ENCODE measurements at places on chromosomes 2 and 18.

DNA sequence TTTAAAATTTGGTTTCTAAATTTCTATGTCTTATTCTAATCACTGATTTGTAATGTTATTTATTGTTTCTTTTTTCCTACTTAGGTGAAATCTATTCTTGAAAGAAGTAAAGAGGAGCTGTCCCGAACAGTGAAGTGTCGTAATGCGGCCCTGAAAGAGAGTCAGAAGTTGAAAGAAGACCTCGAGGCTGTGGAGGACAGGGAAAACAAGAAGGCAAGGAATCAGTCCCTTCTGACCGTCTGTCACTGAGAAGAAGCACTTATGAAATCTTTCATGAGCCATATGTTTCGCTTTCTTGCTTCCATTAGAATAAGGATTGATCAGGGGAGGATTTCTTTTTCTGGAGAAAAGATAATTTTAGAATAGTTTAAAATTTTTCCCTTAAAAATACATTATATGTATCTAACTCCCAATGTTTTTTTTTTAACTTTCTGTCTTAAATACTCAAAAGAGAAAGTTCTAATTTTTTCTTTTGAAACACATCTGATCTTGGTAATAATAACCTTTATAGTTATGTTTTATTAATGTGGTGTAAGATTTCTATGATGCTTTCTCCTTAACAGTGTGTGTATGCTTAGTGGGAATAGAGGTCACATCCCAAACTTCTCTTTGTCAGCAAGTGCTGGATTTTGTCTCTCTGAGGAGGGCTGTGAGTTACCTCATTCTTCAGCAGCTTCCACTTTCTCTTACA is 79.0 kb downstream of the CCDC150 start:
- DNase-seq = no peak

- DNase-seq = no peak
These were observed 439.5 kb downstream of the MEIS1 start for GRCh38 chr2:66874411-66874810.

DNA sequence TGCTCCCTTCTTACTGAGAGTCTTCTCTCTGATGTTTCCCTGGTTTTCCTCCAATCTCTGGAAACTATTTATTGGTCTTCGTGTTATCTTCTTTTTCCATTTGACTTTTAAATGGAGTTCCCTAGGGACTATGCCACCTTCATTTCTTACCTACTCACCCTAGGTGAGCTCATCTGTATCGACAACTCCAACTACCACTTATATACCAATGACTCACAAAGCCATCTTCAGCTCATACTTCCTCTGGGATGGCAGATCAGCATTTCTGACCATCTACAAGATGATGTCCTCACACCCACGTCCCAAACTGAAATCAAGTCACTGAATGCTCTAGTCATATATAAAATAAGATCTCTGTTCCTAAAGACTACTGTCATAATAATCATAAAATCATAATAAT is 40.6 kb downstream of the CFAP210 start:
- DNase-seq = no peak

DNA sequence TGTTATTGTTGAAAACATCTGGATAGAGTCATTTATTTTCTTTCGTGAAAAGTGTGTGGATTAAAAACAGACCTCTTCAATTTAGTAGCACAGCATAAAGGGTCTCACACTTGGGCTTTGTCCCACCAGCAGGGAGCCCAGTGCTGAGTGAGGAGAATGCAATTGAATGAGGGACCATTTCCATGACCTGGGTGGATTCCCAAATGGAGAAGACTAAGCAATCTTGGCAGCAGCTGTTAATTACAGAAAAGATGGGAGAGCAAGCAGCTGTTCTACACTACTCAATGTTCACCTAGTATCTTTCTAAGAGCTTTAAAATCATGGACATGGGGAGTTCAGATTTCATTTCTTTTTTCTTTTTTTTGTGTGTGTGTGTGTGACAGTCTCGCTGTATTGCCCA is 121.8 kb upstream of the FN1 start:
- no peak for DNase-seq

DNA sequence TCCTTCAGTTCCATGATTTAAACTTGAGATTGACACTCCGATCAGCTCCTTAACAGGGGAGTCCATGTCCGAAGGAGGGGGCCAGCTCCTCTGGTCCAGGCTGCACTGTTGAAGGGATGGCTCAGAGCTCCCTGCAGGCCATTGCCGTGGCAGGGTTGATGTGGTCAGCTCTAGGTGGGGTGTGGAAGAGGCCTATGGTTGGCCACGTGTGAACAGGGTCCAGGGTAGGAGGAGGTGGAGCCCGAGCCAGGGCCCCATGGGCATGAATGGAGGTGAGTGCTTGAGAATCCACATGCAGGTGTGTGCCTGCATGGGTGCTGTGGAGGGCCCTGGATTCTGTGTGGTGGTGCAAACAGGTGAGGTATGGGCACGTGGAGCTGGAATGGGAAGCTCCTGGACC is 1.1 kb downstream of the SPEG start:
- DNase-seq = no peak

DNA sequence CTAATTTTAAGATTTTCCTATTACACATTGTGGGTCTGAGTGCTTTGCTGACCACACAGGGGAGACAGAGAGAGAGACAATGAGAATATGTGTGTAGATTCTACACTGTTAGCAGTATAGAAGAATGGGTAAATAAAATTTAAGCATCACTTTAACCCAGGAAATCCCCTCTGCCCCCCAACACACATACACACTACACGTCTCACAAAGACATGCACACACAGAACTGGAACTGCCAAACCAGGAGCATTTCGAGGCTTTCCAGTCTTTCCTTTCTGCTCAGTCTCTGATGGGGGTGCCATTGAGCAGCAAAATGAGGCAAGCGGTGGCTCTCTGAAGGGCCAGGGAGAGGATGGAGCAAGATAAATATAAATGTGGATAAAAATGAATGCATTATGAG is 2.5 kb downstream of the MERTK start:
- DNase-seq = no peak

GRCh38 chr2:45962177-45962921 is 310.9 kb downstream of the PRKCE start:
- no peak for DNase-seq

GRCh38 chr2:181679544-181679979 is 755 bp downstream of the NEUROD1 start:
- DNase-seq = no peak

GRCh38 chr2:96315005-96315399 is 9.7 kb upstream of the SNRNP200 start:
- DNase-seq = no peak

- no peak for DNase-seq
These were observed 54.3 kb upstream of the RGPD4 start for GRCh38 chr2:107772353-107772752.

GRCh38 chr18:28637897-28638296 is 461.0 kb upstream of the CDH2 start:
- DNase-seq = no peak

DNA sequence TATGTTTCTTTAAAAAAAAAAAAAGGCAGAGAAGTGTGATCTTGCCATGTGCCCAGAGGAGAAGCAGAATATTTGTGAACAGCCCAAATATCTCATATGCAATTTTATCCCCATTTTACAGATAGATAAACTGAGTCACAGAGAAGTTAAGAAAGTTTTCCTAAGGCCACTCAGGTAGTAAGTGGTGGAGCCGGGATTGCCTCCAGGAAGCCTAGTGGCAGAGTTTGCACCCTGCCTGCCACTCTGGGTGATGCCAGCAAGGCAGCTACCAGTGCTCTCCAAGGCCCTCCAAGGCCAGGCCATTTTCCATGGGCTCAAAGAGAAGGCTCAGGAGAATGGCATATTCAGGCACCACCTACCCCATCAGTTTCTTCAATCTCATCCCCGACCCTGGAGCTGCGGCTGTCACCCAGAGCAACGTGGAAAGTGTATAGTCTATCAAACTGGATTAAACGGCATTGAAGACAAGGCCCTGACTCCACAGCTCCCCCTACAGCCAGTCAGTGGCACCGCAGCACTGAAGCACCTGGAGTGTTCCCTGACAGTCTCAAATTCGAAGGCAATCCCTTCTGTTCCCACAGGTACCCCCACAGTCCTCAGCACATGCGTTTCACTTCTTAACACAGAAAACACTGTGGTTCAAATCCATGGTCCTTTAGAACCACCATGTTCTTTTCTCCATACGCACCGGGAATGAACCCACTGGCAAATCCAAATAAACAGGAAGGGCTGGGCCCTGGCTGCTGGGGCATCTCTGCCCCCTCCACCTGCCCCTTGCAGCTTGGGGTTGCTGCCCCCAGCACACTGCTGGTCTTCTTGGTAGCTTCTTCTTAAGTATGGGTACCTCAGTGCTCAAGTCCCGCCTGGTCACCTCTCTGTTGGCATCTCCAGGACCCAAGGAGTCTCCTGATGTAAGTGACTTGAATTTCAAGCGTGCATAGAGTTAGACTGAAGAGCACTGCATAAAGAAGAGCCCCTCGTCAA is 175.3 kb downstream of the INHBB start:
- no peak for DNase-seq

DNA sequence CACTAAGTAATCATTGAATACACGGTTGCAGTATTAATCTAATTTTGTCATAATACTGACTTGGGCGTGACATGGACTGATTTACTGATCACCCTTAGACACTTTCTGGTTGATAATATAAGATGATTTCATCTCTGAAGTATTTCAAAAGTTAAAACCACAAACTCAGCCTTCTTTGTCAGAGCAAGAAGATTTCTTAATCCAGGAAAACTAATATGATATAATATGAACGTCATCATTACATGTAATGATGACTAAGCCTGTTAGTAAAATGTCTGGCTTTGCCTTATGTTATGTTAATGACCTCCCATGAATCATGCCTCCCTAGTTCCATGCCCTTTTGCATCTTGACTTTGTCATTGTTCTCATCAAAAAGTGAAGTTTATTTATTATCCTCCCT is 1325.0 kb upstream of the CDH2 start:
- DNase-seq = no peak

DNA sequence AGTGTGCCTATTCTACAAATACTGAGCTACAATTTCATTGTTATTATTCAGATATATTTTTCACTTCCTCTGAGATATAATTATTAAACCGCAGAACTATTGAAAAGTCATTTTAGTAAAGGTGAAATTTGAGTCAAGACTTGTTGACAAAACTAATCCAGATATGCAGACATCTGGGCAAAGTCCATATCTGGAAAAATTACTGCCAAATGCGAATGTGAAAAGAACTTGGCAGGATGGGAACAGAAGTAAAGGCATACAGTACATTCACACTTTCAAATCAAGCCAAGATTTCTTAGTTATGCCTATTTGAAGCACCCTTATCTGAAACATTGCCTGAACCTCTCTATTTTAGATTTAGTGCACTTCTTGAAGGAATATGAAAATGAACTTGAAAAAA is 923.6 kb downstream of the CCDC85A start:
- DNase-seq = no peak

Measured in activated CD8-positive, alpha-beta memory T cell treated with anti-CD3 and anti-CD28 coated beads for 1 hour (primary cell).